ENCODE measurements at places on chromosomes 7 and 10.

DNA sequence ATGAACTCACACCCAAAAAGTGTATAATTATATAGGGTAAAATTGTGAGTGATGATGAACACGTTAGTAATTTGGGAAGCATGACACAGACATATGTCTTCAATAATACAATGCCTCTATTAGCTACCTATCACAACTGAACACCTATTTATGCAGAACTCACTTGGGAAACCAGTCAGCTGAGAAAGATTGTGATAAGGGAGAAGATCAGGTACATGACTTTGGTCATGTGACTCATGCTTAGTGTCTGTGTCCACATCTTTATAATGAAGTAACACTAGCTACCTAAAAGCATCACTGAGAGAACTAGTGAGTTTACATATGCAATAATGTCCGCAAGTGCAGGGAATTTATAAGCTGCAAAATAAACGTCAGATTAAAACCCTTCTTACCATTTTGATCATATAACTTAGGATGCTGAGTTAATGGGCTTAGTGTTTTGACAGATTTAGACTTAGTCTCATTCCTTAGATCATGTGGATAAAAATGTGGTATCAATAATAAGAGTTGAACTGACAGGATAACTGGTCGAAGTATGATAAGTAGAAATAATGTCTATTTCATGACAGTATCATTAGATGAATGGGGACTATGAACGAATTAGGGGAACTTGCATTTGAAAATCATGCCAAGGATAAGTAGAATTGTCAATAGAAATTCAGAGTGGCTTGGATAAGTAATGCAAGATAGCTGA is 11.6 kb downstream of the VWDE start:
- no peak for DNase-seq

DNA sequence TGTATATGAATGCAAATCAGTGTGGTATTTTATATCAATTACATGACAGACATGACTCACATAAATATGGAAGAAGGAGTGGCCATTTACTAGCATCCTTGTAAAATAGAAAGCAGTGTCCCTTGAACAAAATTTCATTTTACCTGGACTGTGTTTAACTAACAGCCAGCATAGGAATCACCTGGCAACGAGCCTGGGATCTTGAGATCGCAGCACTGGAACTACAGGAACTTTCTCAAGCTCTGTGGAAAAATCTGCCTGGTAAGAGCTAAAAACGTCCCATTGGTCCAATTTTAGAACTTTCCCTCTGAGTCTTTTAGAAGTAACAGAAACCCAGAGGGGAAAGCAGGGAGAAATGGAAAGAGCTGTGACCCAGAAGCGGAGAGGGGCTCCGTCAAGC is 68.9 kb upstream of the AMPH start:
- DNase-seq, result no peak

GRCh38 chr10:113317489-113317888 is 235.4 kb upstream of the HABP2 start:
- no peak for DNase-seq

DNA sequence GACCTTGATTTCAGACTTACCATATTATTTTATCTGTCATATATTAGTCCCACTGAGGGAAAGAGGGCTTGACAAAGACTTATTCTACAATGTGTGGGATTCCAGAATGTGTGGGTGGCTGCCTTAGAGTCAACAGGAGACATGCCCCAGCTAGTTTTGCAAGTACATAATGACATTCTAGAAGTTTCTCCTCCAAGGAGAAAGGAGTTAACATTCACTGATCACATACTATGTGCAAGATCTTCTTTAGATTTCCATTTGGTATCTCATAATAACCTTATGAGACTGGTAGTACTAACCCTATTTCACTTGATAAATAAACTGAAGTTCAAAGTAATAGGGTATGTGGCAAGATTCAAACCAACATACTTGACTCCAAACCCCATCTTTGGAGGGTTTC is 25.2 kb downstream of the IRF5 start:
- no peak for DNase-seq

- DNase-seq, result no peak
Observed at GRCh38 chr7:17038160-17038782, 156.5 kb upstream of the AGR3 start.

GRCh38 chr7:128172963-128173362 is 68.1 kb upstream of the LEP start:
- DNase-seq, result no peak

- no peak for DNase-seq
Observed at GRCh38 chr10:69885379-69886013, 83.8 kb downstream of the COL13A1 start.

Measured in fibroblast of lung (primary cell).